ENCODE measurements at places on chromosomes 11 and 22.

DNA sequence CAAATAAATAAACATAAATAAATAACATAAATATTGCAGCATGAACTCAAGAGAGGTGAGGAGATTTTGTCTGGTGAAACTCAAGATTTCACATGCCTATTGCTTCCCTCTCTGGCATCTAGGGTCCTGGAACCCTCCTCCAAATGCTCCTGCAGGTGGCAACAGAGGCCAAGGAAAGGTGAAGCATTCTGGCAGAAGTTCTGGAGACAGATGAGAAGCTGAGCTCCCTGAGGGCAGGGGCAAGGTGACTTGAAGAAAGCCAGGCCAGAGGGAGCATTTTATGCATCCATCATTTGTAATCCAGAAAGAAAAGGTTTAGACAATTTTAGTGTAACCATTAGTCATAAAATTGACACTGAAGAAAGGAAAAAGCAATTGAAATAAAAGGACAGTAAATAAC, 64.9 kb downstream of the ENDOD1 start:
- DNase-seq, result no peak

DNA sequence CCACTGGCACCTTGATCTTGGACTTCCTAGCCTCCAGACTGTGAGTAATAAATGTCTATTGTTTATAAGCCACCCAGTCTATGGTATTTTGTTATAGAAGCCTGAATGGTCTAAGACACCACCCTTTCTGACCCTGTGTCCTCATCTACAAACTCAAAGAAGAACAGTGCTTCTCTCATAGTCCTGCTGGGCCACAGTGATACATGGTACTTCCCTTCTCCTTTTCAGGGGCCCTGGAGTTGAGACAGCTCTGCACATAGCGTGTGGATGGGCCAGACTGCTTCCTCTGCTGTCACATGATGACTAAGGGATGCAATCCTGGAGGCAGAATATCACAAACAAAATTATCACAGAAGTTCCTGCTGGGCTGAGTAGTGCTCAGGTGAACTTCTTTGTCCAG, 5.0 kb downstream of the KCNJ11 start:
- DNase-seq, result no peak

- no peak for DNase-seq
These were observed 40.5 kb upstream of the CABP7 start for GRCh38 chr22:29679316-29679715.

DNA sequence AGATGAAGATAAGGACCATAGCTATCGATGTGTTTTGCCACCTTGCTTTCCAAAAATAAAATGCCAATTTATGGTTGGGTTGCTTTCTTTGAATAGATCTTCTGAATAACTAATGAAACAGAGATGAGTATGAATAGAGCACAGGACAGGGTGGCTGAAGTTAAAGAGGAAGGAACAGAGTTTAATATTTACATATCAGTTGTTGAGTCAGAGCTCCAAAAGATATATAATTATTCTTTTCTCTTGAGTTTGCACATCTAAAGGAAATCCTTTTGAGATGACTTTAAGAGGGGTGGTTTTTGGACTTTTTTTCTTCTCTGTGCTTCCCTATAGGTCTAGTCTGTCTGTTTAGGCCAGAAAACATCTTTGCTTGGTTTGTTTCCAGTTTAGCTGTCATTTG, 115.2 kb downstream of the DDX10 start:
- no peak for DNase-seq

DNA sequence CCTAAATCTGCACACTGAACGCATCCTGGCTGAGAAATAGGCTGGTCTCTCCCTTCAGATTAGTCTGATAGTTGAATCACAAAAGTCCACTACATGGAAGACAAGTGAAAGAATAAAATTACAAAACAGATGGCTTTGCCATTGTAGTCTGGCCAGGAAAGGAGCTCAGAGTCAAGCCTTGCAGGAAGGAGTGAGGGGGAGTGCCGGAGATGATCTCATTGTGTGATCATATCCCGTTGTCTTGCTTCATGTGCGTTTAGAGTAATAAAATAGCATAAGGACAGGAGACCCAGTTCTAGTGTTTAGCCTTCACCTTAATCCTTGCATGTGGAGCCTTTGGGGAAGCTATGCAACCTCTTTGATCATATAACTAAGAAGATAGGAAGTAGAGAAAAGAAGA, 666.7 kb upstream of the RAG2 start:
- no peak for DNase-seq

- no peak for DNase-seq
These were observed 53.3 kb upstream of the SYN3 start for GRCh38 chr22:33111491-33111890.

- no peak for DNase-seq
These were observed 3.6 kb downstream of the PIK3IP1 start for GRCh38 chr22:31288496-31289240.

- no peak for DNase-seq
These were observed 1.9 kb downstream of the CNGA4 start for GRCh38 chr11:6240781-6241180.

DNA sequence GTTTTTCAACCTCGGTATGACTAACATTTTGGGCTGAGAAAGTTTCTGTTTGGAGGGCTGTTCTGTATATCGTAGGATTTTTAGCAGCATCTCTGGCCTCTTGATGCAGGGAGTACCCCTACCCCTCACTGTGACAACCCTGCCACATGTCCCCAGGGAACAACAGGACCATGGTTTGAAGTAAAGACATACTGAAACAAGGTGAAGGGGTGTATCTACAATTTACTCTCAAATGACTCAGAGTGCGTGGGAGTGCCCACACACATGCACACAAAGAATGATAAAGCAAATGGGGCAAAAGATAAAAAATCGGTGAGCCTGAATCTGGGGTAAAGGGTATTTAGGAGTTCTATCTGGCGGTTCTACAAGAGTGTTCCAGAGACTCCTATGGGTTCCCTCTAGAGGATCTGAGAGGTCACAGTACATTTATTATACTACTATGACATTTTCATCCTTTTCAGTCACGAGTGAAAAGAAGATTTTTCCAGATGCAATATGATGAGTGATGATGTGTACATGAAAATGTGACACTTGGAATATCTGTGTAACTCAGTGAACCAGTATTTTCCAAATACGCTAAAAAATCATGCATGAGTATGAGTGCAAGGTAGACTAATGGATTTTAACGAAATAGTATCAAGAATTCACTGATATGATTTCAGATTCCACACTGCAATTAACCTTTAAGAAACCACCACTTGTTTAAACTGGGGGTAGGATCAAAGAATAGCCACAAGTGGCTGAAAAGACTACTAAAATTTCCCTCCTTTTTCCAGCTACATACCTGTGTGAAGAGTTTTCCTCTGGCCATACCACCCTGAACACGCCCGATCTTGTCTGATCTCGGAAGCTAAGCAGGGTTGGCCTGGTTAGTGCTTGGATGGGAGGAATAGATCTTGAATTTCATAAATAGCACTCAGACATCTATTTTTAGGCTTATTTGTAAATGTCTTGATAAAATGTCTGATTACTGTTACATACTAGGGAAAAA, 56.3 kb upstream of the YPEL1 start:
- DNase-seq, result no peak

GRCh38 chr11:130448416-130449309, at the start of gene ADAMTS15:
TSS of gene ADAMTS15 (plus strand) at chr11:130448645. CDS start at chr11:130448974, 329 bp downstream.
- DNase-seq, result peak; percentile 84

- DNase-seq, result no peak
These were observed 14.5 kb upstream of the GAB2 start for GRCh38 chr11:78432058-78432515.

- no peak for DNase-seq
These were observed 11.2 kb upstream of the LINC01488 start for GRCh38 chr11:69470301-69470700.

- no peak for DNase-seq
These were observed 125.0 kb downstream of the UVRAG start for GRCh38 chr11:75939992-75940391.
